ENCODE measurements at places on chromosomes 7 and 10. TPM values are rescaled to one million over a fixed set of nuclear protein-coding genes. Genes with fewer than 3 reads are reported as not detected.

GRCh38 chr10:128324058-128324827 is 198.0 kb upstream of the MKI67 start:
- peaks cover 2% of the 10 kb centered on the region for H3K27me3 ChIP-seq
- no peak for DNase-seq
- no peak overlapping the region for H3K4me3 ChIP-seq
- no peaks in the 10 kb centered on the region for H3K4me1 ChIP-seq
- H3K36me3 ChIP-seq = no peaks in the 10 kb centered on the region

- H3K27me3 ChIP-seq = peaks cover 23% of the 10 kb centered on the region
- no peak for DNase-seq
- H3K4me1 ChIP-seq = peaks cover 3% of the 10 kb centered on the region
- no peak overlapping the region for H3K27ac ChIP-seq
- H3K4me3 ChIP-seq = no peak overlapping the region
- no peaks in the 10 kb centered on the region for H3K36me3 ChIP-seq
Measured at GRCh38 chr7:55144333-55145317, 125.8 kb downstream of the EGFR start.

DNA sequence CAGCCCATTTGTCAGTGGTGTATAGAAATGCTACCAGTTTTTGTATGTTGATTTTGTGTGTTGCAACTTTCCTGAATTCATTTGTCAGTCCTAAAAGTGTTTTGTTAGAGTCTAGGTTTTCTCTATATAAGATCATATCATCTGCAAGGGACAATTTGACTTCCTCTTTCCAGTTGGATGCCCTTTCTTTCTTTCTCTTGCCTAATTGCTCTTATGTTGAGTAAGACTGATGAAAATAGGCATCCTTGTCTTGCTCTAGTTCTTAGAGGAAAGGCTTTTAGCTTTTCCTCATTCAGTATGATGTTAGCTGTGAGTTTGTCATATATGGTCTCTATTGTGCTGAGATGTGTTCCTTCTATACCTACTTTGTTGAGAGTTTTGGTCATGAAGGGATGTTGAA is 161.7 kb upstream of the TPK1 start:
- H3K4me3 ChIP-seq = no peak overlapping the region
- no peaks in the 10 kb centered on the region for H3K4me1 ChIP-seq
- no peak for DNase-seq
- no peaks in the 10 kb centered on the region for H3K36me3 ChIP-seq
- no peaks in the 10 kb centered on the region for H3K27me3 ChIP-seq

DNA sequence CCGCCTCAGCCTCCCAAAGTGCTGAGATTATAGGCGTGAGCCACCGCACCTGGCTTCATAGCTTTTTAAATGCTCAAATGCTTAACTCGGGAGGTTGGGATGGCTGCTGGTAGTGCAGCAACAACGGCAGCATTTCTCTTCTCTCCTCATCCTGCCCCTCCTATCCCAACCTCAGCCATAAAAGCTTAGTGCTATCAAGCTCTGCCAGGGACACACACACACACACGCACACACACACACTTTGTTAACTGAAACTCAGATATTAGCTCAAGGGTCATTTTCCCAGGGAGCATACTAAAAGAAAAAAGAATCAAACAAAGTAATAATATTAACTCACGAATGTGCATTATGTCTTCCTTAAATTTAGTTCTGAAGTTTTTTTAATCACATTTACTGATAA is 63.0 kb upstream of the HPS1 start:
- no peaks in the 10 kb centered on the region for H3K36me3 ChIP-seq
- peaks cover 5% of the 10 kb centered on the region for H3K27me3 ChIP-seq
- no peaks in the 10 kb centered on the region for H3K4me1 ChIP-seq
- H3K27ac ChIP-seq = no peak overlapping the region
- no peak overlapping the region for H3K4me3 ChIP-seq

- H3K4me1 ChIP-seq = peaks cover 2% of the 10 kb centered on the region
- peaks cover 3% of the 10 kb centered on the region for H3K27me3 ChIP-seq
- H3K4me3 ChIP-seq = no peak overlapping the region
- DNase-seq = no peak
- H3K36me3 ChIP-seq = no peaks in the 10 kb centered on the region
Measured at GRCh38 chr7:156032973-156033372, 220.7 kb upstream of the SHH start.

DNA sequence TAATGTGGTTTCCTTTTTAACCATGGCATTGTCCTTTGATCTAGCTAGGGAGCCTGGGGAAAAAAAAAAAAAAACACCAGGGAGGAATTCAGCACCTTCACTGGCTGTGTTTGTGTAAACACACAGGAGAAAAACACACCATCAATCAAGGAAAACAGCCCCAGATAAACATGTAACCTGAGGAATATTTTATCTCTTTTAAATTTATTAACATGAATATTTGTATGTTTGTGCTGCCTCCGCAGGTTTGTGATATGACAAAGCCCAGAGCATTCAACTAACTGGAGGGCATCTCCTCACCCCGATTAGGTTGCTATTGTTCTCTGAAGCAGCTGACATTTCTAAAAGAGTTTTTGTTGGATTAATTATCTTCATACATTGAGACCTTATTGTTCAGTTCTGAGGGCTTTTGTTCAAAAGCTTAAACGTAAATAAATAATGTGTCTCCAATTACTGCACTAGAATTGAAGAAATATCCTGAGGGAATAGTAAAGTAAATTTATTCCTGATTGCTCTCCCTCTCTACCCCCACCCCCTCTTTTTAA is 89.4 kb upstream of the SEMA3E start:
- no peaks in the 10 kb centered on the region for H3K27me3 ChIP-seq
- no peak overlapping the region for H3K27ac ChIP-seq
- H3K4me3 ChIP-seq = no peak overlapping the region
- no peaks in the 10 kb centered on the region for H3K36me3 ChIP-seq
- DNase-seq = no peak

- no peaks in the 10 kb centered on the region for H3K36me3 ChIP-seq
- no peak overlapping the region for H3K4me3 ChIP-seq
- H3K4me1 ChIP-seq = no peaks in the 10 kb centered on the region
- H3K27me3 ChIP-seq = peaks cover 10% of the 10 kb centered on the region
- no peak for DNase-seq
Measured at GRCh38 chr10:123796736-123797135, 94.9 kb downstream of the CPXM2 start.

GRCh38 chr10:84991301-84991700 is 662.9 kb downstream of the CCSER2 start:
- no peak for DNase-seq
- no peaks in the 10 kb centered on the region for H3K27me3 ChIP-seq
- no peaks in the 10 kb centered on the region for H3K36me3 ChIP-seq

- H3K27me3 ChIP-seq = peaks cover 44% of the 10 kb centered on the region
- H3K4me1 ChIP-seq = peaks cover 2% of the 10 kb centered on the region
- DNase-seq = peak; percentile 32
- H3K4me3 ChIP-seq = peak within 1 kb of the TSS; percentile 67
- no peaks in the 10 kb centered on the region for H3K36me3 ChIP-seq
- no peak within 1 kb of the TSS for H3K27ac ChIP-seq
Measured at GRCh38 chr10:80356563-80356988, at the start of the genes DYDC1 and DYDC2. Gene DYDC1 (minus strand): TSS chr10:80356755. CDS start chr10:80352601, 4,154 bp downstream. Gene DYDC2 (plus strand): TSS chr10:80356781. CDS start chr10:80362444, 5,663 bp downstream.

DNA sequence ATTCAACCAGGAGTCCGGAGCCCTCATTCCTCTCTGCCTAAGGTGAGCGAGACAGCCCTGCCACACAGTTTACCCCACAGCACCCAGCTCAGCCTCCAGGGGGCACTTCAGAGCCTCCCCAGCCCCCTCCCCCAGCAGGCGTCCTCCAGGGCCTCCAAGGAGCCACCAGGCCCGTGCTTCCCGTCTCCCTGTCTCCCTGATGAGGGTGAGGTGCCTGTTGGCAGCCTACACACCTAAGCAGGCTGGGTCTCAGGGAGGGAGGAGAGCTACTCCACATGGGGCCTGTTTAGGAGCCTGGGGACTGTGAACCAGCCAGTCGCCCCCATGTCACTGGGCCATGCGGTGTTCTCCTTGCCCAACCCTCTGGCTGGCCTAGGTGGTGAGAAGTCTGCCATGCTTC is 28.9 kb upstream of the TRIM8 start:
- DNase-seq = no peak
- no peak overlapping the region for H3K27ac ChIP-seq
- no peak overlapping the region for H3K4me3 ChIP-seq
- H3K36me3 ChIP-seq = peaks cover 9% of the 10 kb centered on the region
- H3K4me1 ChIP-seq = peaks cover 11% of the 10 kb centered on the region

DNA sequence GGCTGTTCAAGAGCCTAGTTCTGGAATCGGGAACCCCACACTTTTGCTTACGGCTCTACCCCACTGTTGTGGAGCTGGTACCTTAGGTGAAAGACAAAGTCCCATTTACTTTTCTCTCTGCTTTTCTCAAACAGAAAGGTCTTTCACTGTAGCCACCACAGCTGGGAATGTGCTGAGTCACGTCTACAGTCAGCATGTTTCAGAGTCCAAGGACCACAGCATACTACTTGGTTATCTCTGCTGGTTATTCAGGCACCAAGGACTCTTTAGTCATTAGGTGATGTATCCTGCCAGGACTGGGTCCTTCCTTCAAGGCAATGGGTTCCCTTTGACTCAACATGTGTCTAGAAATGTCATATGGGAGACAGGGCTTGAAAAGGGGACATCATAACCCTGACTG is 266.8 kb upstream of the STEAP1 start:
- no peaks in the 10 kb centered on the region for H3K27me3 ChIP-seq
- DNase-seq = no peak
- no peaks in the 10 kb centered on the region for H3K36me3 ChIP-seq
- H3K4me3 ChIP-seq = no peak overlapping the region
- no peak overlapping the region for H3K27ac ChIP-seq
- no peaks in the 10 kb centered on the region for H3K4me1 ChIP-seq

DNA sequence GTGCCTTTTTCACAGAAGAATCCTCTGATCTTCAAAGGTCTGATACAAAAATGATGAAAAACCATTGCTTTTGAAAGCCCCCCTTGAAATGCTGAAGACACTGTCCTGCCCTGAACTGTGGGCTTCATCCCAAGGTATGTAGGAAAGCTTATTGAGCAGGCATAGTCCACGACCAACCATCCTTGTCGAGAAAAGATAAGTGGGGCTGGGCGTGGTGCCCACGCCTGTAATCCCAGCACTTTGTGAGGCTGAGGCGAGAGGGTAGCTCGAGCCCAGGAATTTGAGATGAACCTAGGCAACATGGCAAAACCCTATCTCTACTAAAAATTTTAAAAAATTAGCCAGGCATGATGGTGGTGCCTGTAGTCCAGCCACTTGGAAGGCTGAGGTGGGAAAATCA is 25.6 kb downstream of the TACR2 start:
- no peak overlapping the region for H3K27ac ChIP-seq
- no peak for DNase-seq
- no peaks in the 10 kb centered on the region for H3K27me3 ChIP-seq
- peaks cover 75% of the 10 kb centered on the region for H3K36me3 ChIP-seq

DNA sequence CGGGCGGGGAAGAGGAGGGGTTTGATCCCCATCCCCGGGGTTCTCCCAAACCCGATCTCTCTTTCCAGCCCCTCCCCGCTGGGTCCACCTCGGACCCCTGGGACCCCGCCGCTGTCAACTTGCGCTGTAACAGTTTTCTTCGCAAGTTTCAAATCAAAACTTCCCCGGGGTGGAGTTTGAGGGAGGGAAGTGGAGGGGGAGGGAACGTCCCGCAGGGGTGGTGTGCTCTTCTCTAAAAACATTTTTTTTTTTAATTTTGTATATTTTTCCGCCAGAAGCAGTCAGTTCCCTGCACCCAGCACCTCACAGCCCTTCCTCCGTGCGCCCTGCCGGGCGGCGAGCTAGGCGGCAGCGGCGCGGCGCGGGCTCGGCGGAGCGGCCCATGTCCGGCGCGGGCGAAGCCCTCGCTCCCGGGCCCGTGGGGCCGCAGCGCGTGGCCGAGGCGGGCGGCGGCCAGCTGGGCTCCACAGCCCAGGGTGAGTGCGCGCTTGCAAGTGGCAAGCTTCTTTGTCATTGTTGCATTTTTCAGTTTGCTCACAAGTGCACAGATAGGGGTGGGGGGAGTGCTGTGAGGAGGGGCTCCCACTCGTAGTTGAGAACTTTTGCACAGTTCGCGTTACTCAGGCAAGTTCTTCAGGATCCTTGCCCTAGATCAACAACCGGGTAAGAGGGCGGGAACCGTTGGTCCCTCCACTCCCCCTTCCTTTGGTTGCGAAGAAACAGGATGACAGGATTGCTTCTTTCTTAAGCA is 933 bp downstream of the MDFIC start:
- peak overlapping the region; percentile 94 for H3K4me3 ChIP-seq
- peaks cover 52% of the 10 kb centered on the region for H3K4me1 ChIP-seq
- peak; percentile 53 for DNase-seq
- peak overlapping the region; percentile 98 for H3K27ac ChIP-seq
- H3K36me3 ChIP-seq = peaks cover 41% of the 10 kb centered on the region

- peaks cover 37% of the 10 kb centered on the region for H3K4me1 ChIP-seq
- H3K36me3 ChIP-seq = peaks cover 64% of the 10 kb centered on the region
- no peak overlapping the region for H3K4me3 ChIP-seq
- H3K27ac ChIP-seq = no peak overlapping the region
- no peak for DNase-seq
- no peaks in the 10 kb centered on the region for H3K27me3 ChIP-seq
Measured at GRCh38 chr7:43666938-43667337, 62.4 kb downstream of the COA1 start.

- H3K4me1 ChIP-seq = peaks cover 44% of the 10 kb centered on the region
- H3K4me3 ChIP-seq = no peak overlapping the region
- peaks cover 38% of the 10 kb centered on the region for H3K36me3 ChIP-seq
- H3K27ac ChIP-seq = peak overlapping the region; percentile 20
- H3K27me3 ChIP-seq = no peaks in the 10 kb centered on the region
Measured at GRCh38 chr10:95234951-95235350, 40.9 kb downstream of the ACSM6 start.

DNA sequence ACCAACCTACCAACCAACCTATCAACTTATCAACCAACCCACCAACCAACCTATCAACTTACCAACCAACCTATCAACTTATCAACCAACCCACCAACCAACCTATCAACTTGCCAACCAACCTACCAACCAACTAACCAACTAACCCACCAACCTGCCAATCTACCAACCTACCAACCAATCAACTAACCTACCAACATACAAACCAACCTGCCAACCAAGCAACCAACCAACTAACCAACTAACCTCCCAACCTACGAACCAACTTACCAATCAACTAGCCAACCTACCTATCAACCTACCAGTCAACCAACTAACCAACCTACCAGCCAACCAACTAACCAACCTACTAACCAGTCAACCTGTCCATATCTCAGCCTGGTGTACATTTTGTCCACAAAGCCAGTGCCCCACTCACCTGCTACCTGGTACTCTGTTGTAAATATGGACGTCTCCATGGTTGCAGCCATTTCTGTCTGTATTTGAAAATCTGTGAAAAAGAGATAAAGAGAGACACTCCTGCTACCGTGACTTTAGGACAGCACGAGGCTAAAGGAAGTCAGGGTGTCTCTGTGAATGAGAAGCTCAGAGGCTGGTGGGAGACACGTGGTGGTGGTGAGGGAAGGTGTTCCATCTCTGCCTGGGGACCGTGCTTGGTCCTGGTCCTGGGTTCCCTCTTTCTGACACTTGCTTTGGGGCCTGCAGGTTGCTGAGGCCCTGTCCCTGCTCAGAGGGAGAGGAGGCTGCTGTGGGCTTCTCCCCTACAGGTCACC is 41.9 kb upstream of the IL15RA start:
- H3K4me3 ChIP-seq = no peak overlapping the region
- H3K27me3 ChIP-seq = no peaks in the 10 kb centered on the region
- DNase-seq = no peak
- peaks cover 48% of the 10 kb centered on the region for H3K4me1 ChIP-seq
- H3K36me3 ChIP-seq = peaks cover 97% of the 10 kb centered on the region

The SYT15 gene
- total RNA-seq = 1.5 TPM

The FGFBP3 gene
- total RNA-seq = 2.4 TPM

The UTF1 gene
- 0.28 TPM for total RNA-seq

The CRTAC1 gene
- not detected for total RNA-seq

The NEUROD6 gene
- not detected for total RNA-seq

All from activated T-helper 2 cell treated with anti-CD3 and anti-CD28 coated beads, Interferon-gamma antibody, Interleukin-2, Interleukin-4, amounts not matched to agents 10 μg/mL and 5 μg/mL and 100 μg/mL, durations not matched to agents 14 hours and 24 hours and 36 hours (primary cell).